Ascending aorta (tissue), 2 donors: ENCODE measurements at places on chromosomes 16 and 17.

DNA sequence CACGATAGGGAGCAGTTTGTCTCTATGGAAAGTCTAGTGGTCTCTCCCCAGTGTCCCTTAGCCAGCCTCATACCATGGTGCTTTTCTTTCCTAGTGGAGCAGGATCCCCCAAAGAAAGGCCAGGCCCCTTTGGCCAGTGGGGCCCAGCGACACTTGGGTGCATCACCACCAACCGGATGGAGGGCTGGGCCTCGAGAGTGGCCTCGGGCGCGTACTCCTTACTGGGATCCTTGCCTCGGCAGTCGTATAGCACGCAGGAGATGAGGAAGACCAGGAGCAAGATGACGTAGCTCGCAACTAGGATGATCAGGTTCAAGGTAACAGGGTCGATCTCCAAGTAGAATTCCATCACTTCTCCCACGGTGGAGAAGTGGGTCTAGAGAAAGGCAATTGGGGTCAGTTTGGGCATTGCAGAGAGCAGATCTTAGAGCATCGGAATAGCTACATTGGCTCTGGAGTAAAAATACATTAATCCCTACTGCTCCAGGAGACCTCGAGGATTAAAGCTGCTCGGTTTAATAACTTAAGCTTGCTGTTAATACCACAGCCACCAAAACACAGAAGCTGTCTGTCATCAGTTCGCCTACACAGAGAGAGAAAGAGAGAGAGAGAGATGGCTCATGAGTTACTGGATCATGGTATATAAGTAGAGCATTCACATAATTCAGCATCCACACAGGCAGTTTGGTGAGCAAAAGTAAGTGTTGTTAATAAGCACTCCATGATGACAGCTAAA, at the start of gene SMIM36:
Gene SMIM36, minus strand, starts transcription at position 467 of the 736 bp plus-strand sequence.
- H3K36me3 ChIP-seq, result no peaks in the 10 kb centered on the region
- H3K4me1 ChIP-seq, result no peaks in the 10 kb centered on the region
- H3K27me3 ChIP-seq, result no peaks in the 10 kb centered on the region
- no peak within 1 kb of the TSS for H3K4me3 ChIP-seq

DNA sequence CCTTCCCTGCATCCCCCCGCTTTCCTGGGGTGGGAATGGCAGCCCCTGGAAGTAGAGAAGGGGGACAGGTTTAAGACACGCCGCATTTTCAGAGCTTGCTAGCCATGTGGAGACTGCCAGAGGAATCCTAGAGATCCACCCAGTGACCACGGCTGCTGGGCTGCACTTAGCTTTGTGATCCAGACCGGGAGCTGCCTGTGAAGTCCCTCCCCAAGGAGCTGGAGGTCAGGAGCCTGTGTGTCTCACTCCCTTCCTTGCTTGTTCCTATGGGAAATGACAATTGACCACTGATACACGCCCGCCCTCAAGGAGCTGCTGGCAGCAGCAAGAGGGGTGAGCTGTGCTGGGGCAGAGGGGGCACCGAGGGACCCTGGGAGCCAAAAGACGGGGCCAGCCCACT, 73.7 kb downstream of the SREBF1 start:
- no peaks in the 10 kb centered on the region for H3K27me3 ChIP-seq
- no peaks in the 10 kb centered on the region for H3K36me3 ChIP-seq
- H3K27ac ChIP-seq, result no peak overlapping the region
- H3K4me3 ChIP-seq, result no peak overlapping the region
- no peak for DNase-seq

DNA sequence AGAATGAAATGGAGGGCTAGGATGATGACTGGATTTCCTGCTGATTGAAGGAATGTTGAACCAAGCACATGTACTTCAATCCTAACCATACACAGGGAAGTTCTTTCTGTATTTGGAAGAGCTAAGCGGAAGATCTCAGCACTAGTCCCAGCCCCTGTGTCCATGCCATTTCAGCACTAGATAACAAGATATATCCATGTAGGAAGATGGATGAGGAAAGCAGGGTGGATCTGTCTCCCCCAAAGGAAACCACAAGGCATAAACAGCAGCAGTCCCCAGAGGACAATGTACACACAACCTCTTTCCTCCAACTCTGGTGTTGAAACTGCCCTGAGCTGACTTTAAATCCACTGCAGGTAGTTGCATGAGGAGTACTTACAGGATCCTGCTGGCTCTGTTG, 75.1 kb downstream of the GRIN2A start:
- no peak overlapping the region for H3K4me3 ChIP-seq
- no peak overlapping the region for H3K27ac ChIP-seq
- no peaks in the 10 kb centered on the region for H3K4me1 ChIP-seq
- peak; percentile 15 for DNase-seq
- no peaks in the 10 kb centered on the region for H3K36me3 ChIP-seq
- H3K27me3 ChIP-seq, result no peaks in the 10 kb centered on the region

GRCh38 chr16:71542377-71542776, 16.2 kb downstream of the CHST4 start:
- H3K36me3 ChIP-seq, result no peaks in the 10 kb centered on the region
- no peak overlapping the region for H3K27ac ChIP-seq
- DNase-seq, result no peak
- no peak overlapping the region for H3K4me3 ChIP-seq
- H3K4me1 ChIP-seq, result no peaks in the 10 kb centered on the region
- no peaks in the 10 kb centered on the region for H3K27me3 ChIP-seq

DNA sequence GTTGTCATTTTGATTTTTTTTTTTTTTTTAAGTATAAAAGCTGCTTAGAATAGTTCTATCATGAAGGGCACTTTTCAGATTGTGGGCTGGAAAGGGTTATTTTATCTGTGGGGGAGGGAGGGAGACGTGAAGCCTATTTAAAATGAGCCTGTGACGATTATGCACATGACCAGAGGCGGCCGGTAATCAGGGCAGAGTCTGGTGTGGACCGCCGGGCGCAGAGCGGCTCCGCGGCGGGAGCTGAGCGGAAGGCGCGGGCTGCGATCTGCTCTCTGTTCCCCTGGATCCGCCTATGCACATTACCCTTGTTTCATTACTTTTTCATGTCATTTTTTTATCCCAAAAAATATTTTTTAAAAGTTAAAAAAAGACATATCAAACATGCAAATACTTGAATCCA, 23.5 kb downstream of the TMC6 start:
- H3K27ac ChIP-seq, result no peak overlapping the region
- H3K4me1 ChIP-seq, result no peaks in the 10 kb centered on the region
- peaks cover 49% of the 10 kb centered on the region for H3K36me3 ChIP-seq
- H3K4me3 ChIP-seq, result no peak overlapping the region

DNA sequence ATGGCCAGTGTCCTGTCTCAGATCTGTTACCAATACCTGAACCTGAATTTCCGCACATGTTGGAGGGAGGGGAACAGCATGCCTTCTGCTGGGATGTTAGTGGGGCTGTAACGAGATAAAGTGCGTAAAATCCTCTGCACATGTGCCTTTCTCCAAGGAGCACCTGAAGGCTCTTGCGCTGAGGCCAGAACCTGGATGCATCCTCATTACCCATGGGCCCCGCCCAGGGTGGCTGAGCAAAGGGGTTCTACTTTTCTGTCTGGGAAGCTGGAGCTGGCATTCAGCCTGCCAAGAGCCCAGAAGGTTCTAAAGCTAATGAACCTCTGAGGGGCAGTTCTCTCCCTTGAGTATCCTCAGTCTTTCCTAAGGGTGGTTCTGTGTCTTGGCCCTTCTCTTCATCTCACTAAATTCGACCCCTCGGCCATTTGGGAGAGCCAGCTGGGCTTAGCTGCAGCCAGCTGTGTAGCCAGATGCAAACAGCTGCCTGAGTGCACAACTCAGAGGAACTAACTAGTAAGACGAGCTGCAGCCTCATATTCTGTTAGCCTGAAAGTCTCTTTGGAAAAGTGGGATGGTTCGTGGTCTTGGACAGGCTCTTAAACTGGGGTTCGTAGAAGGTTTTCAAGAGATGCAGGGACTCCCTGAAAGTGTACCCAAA, 2.5 kb downstream of the ITGA3 start:
- no peaks in the 10 kb centered on the region for H3K27me3 ChIP-seq
- H3K4me3 ChIP-seq, result peak overlapping the region; percentile 83
- no peak for DNase-seq
- H3K4me1 ChIP-seq, result peaks cover 53% of the 10 kb centered on the region
- H3K27ac ChIP-seq, result peak overlapping the region; percentile 95
- no peaks in the 10 kb centered on the region for H3K36me3 ChIP-seq

- H3K27ac ChIP-seq, result no peak overlapping the region
- DNase-seq, result no peak
- no peaks in the 10 kb centered on the region for H3K4me1 ChIP-seq
- H3K27me3 ChIP-seq, result no peaks in the 10 kb centered on the region
These were observed 7.6 kb downstream of the CYTH1 start for GRCh38 chr17:78774453-78774852.

- H3K4me1 ChIP-seq, result no peaks in the 10 kb centered on the region
- H3K27ac ChIP-seq, result no peak overlapping the region
- no peaks in the 10 kb centered on the region for H3K27me3 ChIP-seq
- peaks cover 86% of the 10 kb centered on the region for H3K36me3 ChIP-seq
These were observed 89.3 kb upstream of the ZNF750 start for GRCh38 chr17:82929011-82929622.

- H3K27ac ChIP-seq, result no peak overlapping the region
- peaks cover 18% of the 10 kb centered on the region for H3K4me1 ChIP-seq
- no peaks in the 10 kb centered on the region for H3K36me3 ChIP-seq
- H3K4me3 ChIP-seq, result peak overlapping the region; percentile 63
- peaks cover 32% of the 10 kb centered on the region for H3K27me3 ChIP-seq
These were observed 1.7 kb upstream of the DLX3 start for GRCh38 chr17:49996495-49997300.

DNA sequence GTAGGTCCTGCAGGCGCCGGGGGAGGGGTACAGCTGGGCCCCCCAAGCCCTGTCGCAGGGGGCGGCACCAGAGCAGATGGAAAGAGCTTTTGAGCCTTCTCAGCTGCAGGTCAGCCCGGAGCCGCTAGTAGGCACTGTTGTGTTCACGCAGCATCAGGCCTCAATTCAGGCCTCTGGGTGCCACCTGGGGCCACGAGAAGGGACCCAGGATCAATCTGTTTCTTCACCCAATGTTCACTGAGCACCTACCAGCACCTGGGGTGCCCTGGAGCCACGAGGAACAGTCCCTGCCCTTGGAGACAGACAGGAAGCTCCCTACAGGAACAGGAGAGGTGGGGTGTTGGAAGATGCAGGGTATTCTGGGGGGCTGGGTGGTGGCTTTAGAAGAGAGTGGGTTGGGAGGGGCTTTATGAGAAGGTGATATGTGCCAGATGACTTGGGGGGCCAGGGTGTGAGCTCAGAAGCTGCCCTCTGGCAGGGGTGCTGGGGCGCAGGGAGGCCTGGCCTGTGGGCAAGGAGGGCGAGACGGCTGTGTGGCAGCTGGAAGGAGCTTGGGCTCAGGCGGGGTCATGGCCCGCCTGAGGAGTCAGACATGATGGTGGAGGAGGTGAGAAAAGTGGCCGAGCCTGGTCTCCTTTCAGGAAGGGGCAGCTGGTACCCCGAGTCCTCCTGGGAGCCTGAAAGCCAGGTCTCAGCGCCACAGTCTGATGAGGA, 121.9 kb upstream of the GSE1 start:
- H3K36me3 ChIP-seq, result no peaks in the 10 kb centered on the region
- peak overlapping the region; percentile 50 for H3K27ac ChIP-seq
- no peak for DNase-seq
- H3K4me3 ChIP-seq, result no peak overlapping the region
- H3K27me3 ChIP-seq, result no peaks in the 10 kb centered on the region

DNA sequence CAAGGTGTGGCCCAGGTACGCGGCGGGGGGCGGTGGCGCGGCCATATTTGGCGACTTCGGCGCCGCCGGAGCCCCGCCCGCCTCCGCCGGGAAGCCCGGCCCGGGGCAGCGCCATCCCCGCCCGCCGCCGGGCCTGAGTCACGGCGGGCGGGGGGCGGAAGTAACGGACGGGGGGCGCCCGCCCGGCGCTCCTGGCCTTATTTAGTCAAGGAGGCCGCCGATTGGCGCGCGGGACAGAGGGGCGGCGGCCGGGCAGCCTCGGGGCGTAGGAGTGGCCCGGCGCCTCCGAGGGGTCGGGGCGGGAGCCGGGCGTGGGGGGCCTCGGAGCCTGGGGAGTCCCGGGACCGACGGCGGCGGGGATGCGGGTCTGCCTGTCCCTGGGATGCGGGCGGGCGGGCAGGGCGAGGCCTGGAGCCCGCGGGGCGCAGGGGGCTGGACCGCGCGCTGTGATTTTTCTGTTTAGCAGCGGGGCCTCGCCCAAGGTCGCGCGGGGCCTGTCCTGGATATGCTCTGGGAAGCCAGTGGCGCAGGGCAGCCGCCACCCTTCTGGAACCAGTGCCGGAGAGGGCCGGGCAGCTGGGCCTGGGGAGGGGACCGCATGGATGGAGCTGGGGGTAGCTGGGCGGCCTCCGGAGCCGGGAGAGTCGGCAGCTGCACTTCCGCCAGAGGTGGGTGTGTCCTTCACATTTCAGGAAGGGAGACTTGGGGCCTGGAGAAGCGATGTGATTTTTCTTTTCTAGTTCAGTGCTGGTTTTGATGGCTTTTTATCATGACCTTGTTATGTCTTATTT, 2.3 kb upstream of the ACTG1 start:
- peaks cover 35% of the 10 kb centered on the region for H3K4me1 ChIP-seq
- no peaks in the 10 kb centered on the region for H3K27me3 ChIP-seq
- peak; percentile 53 for DNase-seq

GRCh38 chr16:84138824-84139627, 6.0 kb downstream of the HSDL1 start:
- no peak overlapping the region for H3K27ac ChIP-seq
- H3K4me1 ChIP-seq, result no peaks in the 10 kb centered on the region
- H3K27me3 ChIP-seq, result no peaks in the 10 kb centered on the region

DNA sequence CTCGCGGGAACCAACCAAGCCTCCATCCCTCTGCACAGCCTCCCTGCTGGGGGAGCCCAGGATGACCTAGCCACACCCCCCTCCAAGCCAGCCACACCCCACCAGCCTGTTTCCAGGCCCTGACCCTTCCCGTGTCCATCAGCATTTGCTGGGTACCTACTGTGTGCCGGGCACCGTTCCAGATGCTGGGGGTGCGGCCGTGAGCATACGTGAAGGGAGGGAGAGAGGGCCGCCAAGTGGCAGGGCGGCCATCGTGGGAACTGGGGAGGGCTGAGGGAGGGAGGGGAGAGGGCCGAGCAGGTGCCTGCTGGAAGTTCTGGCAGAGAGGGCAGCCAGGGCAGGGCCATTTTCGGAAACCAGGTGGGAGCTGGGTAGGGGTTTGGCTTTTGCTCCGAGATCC, 23.1 kb downstream of the ZFPM1 start:
- H3K27me3 ChIP-seq, result no peaks in the 10 kb centered on the region
- H3K4me3 ChIP-seq, result no peak overlapping the region
- no peak for DNase-seq
- H3K36me3 ChIP-seq, result no peaks in the 10 kb centered on the region
- no peak overlapping the region for H3K27ac ChIP-seq

- DNase-seq, result no peak
- no peak overlapping the region for H3K27ac ChIP-seq
- no peaks in the 10 kb centered on the region for H3K27me3 ChIP-seq
- no peak overlapping the region for H3K4me3 ChIP-seq
- H3K36me3 ChIP-seq, result no peaks in the 10 kb centered on the region
- H3K4me1 ChIP-seq, result no peaks in the 10 kb centered on the region
These were observed 449.6 kb upstream of the TOM1L1 start for GRCh38 chr17:54451051-54451450.
